Caki2 (cell line): ENCODE measurements at places on chromosomes 2 and 18.
A peak's percentile ranks its signal among the peaks of the same experiment; 100 is the strongest.

DNA sequence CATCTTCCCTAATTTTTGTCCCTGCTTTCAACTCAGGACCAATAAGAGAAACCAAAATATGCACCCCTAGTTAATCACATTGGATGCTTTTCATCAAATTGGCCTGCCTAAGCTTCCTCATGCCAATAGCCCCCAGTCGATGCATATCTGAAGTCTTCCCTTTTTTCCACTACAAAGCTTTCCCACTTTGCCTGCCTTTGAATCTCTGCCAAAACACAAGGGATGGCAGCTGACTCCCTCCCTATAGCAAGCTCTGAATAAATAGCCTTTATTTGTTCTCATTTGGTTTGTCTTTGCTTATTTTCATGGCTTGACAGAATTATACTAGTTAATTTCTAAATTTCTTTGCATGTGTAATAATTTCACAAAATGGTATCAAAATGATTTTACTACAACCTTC, 621.2 kb downstream of the MBD2 start:
- no peak for DNase-seq

- DNase-seq: no peak
Observed at GRCh38 chr2:196136151-196136550, 35.2 kb downstream of the STK17B start.

DNA sequence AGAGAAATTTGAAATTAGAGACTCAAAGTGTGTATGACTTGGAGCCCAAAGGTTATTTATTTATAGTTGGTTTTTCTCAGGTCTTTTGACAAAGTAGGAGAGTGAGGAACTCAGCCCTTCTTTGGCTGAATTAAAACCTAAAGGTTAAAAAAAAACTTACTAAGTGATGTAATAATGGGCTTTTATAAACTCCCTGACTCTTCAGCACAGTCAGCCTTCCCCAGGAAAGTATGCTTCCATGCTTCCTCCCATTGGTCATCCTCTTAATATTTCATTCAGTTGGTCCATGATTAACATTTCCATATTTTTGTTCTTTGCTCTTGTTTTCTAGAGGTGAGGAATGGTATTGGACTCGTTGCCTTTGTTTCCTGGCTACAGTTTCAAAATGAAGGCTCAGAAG, 7.2 kb downstream of the ARPC2 start:
- DNase-seq: no peak

- DNase-seq: no peak
Observed at GRCh38 chr18:21300908-21301200, 58.8 kb downstream of the GREB1L start.

DNA sequence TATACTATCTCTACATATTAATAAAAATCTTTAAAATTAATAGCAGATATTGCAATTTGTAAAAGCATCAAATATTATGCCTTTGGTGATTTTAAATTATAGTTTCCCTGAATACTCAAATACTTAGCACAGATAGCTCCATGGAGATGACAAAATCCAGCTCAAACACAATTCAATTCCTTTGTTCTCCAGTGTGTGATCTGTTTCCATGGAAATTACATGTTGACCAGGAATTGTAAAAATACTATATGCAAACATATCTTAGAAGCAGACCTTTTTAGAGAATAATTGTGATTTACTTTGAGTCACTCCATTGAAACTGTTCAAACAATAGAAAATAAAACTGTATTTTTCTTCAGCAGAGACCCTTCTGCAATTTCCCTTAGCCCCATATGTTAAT, 68.3 kb downstream of the FAM161A start:
- no peak for DNase-seq

- no peak for DNase-seq
Observed at GRCh38 chr2:160909781-160910242, 250.4 kb upstream of the TANK start.

DNA sequence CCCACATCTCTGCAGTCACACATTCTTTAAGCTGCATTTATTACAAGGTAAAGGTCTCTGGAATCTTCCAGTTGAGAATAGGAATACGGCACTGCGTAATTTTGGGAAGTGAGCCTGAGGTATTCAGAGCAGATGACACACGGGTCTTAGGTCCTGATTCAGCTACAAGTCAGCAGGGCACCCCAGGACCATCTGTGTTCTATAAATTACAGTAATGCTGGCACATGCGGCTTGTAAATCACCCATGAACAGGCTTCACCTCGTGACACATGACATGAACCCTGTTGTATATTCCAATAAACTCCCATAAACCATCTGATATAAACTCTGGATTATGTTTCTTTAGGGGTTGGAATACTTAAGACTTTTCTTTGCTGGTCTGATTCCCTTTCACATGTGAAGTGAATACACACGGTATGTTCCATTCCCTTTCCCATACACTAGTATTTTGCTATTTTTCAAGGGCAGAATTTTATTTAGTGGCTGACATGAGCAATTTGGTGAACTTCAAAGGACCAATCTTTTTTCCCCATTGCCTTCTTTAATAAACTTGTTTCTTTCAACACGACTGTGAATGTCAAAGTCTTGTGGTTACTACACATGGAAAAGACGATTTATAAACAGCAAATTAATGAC, 298.6 kb downstream of the MEIS1 start:
- DNase-seq: no peak

GRCh38 chr2:60493804-60494387, 59.6 kb downstream of the BCL11A start:
- no peak for DNase-seq

DNA sequence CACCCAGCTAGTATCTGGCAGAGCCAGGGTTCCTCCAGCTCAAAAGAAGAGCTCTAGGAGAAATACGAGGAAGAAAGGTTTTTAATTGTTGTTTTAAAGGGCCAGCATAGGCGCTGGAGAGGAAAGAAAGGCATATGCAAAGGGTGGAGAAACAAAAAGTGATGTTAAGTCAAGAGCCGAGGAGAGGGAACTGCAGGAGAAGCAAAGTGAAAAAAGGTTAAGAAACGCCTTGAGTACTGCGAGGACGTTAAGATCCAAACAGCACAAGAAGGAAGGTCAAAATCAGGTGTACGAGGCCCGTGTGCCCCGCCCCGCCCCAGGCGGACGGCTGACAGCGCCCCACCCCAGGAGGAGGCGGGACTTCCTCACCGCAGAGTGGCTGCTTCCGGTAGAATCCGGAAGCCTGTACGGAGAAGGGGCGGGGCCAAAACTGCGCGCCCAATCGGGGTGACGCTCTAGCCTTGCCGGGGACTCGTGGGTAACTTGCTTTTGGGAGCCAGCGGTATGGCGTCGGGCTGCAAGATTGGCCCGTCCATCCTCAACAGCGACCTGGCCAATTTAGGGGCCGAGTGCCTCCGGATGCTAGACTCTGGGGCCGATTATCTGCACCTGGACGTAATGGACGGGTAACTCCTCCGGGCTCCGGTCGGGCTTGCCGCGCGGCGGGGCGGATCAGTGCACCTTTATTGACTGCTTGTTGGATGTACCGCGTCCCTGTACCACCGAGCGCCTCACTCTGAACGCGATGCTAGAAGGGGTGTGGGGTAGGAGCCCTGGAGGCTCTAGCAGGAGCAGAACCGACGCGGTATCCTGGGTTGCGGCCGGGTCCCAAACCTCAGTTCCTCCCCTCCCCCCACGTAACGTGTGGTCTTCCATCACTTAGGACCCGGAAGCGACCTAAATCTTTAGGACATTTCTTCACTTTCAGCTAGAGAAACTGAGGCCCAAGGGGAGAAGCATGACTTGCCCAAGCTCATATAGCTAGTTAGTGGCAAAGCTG, at the start of gene RPE:
Gene RPE (plus strand): TSS at position 481 of the 1,000 bp plus-strand sequence. CDS start 24 bp downstream, at position 505.
- DNase-seq: peak; percentile 91

- no peak for DNase-seq
Observed at GRCh38 chr18:22344908-22345670, 72.6 kb downstream of the CTAGE1 start.

DNA sequence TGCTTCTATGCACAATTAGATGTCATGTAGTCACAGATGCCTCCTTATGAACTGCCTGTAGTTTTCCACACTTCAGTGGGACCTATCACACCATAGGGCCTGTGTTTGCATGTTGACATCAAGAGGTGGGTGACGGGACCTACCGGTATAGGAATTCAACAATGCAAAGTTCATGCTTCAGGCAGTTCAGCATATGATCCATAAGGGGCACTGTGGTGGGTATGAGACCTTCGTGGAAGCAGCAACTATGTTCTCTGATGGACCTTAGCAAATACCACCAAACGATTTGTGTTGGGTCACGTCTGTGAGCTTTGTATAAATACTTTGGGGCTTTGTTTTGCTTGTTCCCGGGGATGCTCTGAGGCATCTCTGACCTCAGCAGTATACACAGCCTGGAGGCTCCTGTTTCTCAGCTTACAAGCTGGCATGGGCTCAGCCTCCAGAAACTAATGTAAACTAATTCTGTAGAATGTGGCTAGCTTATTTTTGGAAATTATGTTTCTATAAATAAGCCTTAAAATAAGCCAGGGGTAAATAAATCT, 111.6 kb downstream of the DTNA start:
- no peak for DNase-seq

- DNase-seq: no peak
Observed at GRCh38 chr2:65504201-65504600, 71.8 kb upstream of the SPRED2 start.

- no peak for DNase-seq
Observed at GRCh38 chr2:60412620-60413019, 140.8 kb downstream of the BCL11A start.

DNA sequence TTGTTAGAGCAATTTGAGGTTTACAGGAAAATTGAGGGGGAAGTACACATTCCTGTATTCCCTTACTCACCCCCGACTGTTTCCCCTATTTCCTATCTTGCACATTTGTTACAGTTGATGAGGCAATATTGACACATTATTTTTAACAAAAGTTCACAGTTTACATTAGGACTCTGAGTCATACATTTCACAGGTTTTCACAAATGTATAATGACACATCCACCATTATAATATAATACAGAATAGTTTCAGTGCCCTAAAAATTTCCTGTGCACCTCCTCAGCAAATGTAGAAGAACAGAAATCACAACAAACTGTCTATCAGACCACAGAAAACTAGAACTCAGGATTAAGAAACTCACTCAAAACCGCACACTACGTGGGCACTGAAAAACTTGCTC, 160.6 kb upstream of the RMP24 start:
- no peak for DNase-seq

DNA sequence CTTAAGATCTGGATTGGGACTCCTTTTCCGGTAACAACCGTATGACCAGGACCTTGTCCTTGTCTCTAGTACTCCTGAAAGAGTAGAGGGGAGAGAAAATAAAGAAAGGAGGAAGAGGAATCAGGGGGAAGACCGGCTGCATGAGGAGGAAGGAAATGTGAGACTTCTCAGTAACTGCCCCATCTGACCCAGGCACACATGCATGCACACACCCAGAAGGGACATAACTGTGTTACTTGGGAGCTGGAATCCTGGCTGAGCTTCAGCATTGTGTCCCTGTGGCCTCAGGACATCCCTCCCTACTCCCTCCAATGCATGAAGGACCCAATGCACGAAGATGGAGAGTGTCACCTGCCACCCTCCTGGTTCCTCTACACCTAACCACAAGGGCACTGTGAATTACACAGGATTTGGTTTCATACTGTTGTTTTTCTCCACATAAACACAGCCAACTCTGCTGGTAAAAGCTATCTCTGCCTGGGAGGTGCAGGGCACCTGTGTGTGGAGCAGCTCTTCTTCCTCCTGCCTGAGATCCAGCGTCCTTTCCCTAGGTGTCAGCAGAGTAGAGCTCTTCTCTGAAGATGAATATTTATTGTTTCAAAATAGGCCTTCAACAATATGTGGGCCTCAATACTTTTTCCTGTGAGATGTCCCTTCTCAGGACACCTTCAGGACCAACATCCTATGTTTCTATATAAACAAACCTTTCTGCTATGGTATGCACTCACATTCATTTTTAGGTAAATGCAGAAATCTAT, 574.1 kb upstream of the ID2 start:
- DNase-seq: no peak

GRCh38 chr18:54100920-54101470, 123.5 kb downstream of the MBD2 start:
- DNase-seq: no peak

DNA sequence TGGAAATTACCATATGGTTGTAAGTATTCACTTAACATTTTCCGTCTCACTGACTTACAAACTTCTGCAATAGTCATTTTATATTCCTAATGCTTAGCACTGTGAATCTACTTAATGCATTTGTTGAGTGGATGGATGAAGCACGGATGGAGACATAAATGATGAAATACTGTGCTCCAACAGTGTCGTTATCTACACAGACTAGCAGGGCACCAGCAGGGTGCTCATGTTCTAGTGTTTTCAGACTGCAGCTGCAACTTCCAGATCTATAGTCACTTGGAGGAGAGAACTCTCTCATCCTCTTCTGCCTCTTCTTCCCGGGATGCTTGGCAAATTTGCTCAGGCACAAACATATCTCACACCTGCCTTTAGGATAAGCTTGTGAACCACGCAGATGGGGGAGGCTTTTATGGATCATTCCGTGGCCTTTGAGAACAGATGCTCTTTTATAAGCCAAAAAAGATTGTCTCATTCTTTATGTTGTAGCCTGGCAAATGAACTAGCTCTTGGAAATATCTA, 797.7 kb downstream of the MBD2 start:
- no peak for DNase-seq

- DNase-seq: no peak
Observed at GRCh38 chr2:241228860-241229516, 40.5 kb downstream of the ANO7 start.

DNA sequence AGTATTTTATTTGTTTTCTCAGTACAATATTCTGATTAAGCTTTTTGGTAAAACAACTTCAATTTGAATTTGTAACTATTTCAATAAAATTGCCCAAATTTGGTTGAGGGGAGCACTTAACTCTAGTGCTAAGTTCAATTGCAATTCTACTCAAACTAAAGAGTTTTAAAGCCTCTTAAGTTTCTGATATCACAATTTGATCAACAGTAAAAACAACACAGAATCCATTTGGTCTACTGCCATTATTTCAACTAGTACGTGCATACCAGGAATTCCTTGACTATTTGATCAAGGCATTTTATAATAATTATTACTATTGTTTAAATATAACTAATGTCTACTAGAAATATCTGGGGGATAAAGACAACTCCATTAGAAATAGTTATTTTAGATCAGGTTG, 150.9 kb downstream of the ROCK1 start:
- no peak for DNase-seq

- peak; percentile 9 for DNase-seq
Observed at GRCh38 chr18:36829362-36830157, 633 bp downstream of the KIAA1328 start.

DNA sequence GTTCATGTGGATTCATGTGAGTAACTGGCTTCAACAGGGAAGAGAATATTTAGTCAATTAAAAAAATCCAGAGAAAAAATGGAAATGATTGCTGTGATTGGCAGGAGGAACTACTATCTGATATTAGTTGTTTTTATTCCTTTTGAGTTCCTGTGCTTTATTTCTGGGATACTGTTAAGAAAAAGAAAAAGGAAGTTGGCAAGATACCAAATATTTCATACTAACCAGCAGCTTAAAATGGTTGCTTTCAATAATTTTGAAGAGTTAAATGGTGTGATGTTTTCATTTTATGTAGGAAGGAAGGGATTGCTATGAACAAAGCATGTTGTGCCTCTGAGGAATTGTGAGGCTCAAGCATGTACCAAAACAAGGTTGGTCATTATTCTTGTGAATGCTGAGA, 8.1 kb upstream of the MTX2 start:
- no peak for DNase-seq
